ENCODE measurements at places on chromosomes 7 and 10.

DNA sequence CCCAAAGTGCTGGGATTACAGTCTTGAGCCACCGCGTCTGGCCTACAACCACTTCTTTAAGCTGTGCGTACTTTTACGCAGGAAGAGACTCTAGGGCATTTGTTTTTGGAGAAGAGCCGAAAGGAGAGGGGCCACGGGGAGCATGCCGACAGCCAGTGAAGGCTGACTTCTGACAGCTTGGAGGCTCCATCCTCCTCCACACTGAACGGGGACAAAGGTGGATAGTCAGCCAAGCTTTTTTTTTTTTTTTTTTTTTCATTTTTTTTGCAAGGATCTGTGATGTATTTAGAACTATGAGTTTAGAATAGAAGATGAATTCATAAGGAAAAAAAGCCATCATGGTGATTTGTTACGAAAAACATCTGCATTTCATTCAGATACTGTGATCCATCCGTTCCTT lies 221.7 kb downstream of the ARHGAP21 start:
- no peak for DNase-seq

DNA sequence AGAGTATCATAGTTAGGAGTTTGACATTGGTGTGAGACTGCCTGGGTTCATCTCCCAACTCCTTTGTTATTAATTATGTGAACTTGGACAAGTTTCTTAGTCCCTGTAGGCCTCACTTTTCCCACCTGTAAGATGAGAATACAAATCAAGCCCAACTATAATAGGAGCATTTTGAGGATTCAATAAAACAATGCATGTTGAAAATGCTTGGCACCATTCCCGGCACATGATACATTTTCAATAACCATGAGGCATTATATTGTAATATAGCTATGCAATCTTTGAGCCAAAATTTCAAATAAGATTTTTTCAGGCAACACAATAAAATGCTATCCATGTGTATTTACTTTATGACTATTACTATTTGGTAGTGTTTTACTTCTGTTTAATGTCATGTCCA lies 229.0 kb upstream of the SP4 start:
- DNase-seq = no peak

DNA sequence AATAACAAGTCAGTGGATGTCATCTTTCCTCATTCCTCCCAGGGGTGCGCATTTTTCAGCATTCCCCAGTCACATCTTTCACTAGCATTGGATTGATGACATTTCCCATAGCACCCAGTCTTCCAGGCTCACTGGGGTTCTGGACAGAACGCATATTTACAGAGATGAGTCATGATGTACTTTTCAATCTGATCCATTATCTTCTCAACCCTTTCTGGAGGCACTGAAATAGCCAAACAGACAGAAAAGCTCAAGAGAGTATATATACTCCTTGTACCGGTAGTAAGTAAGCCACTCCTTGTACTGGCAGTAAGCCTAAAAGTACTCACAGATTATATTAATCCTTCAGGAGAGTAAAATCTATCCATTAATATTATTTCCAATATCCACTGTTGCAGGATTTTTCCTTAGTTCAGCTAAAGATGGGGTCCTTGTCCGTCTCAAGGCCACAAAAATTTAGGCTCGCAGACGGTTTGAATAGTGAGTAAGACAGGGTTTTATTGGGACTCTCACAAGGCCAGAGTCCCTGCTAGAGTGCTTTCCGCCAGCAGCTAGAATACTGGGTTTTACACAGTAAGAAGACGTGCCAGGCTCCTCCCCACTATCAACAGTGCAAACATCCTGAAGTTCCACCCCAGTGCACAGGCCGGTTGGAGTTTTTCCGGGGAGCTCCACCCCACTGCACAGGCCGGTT lies 60.8 kb downstream of the MDH2 start:
- DNase-seq = no peak

- no peak for DNase-seq
These were observed 14.7 kb downstream of the C10orf88 start for GRCh38 chr10:122939133-122939855.

Measured in CD4-positive, alpha-beta T cell treated with Interleukin-6 at 100 ng/mL for 8 hours (primary cell).